A673 (cell line): ENCODE measurements at places on chromosomes 11 and 22. TPM values are rescaled to one million over a fixed set of nuclear protein-coding genes. Genes with fewer than 3 reads are reported as not detected.
A peak's percentile ranks its signal among the peaks of the same experiment; 100 is the strongest.

- no peaks in the 10 kb centered on the region for H3K4me1 ChIP-seq
- H3K27me3 ChIP-seq: no peaks in the 10 kb centered on the region
- no peak for DNase-seq
- no peak overlapping the region for H3K27ac ChIP-seq
- H3K4me3 ChIP-seq: no peak overlapping the region
Measured at GRCh38 chr11:8062781-8063257, 18.2 kb upstream of the TUB start.

- no peak for DNase-seq
- no peaks in the 10 kb centered on the region for H3K4me1 ChIP-seq
- H3K27ac ChIP-seq: no peak overlapping the region
- no peaks in the 10 kb centered on the region for H3K36me3 ChIP-seq
- no peak overlapping the region for H3K4me3 ChIP-seq
- peaks cover 18% of the 10 kb centered on the region for H3K27me3 ChIP-seq
Measured at GRCh38 chr11:119853581-119854360, 124.8 kb upstream of the NECTIN1 start.

NPTXR gene
- 116 and 129 TPM in 2 replicates for total RNA-seq

B4GALNT4 gene
- total RNA-seq: 19.0 and 28.9 TPM in 2 replicates

DNA sequence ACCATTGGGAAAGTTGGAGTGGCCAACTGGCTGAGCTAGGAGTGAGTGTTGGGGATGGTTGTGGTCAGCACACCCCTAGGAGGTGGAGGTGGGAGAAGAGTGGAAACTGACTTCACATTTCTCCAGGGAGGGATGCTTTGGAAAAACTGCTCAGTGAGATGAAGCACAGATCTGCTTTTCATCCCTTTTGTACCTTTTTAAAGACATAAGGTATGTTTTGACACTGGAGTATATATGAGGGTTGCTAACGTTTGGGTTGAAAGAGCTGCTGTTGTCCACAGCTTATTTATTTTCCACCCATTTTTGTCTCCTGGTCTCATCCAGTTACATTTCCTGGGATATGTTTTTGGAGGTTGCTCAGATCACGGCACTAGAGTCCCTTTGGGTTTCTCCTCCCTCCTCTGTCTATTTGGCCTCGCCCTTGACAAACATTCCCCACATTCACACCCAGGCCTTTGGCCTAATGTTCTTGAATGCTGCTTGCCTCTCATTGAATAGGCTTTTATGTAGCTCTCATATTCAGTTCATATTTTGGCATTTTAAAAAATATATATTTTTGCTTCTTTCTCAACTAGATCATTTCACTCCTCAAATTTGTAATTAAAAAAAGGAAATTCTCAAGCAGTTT is 8.3 kb downstream of the SREBF2 start:
- H3K27ac ChIP-seq: peak overlapping the region; percentile 14
- peaks cover 33% of the 10 kb centered on the region for H3K4me1 ChIP-seq
- H3K36me3 ChIP-seq: peaks cover 61% of the 10 kb centered on the region
- H3K4me3 ChIP-seq: no peak overlapping the region
- H3K27me3 ChIP-seq: no peaks in the 10 kb centered on the region
- DNase-seq: no peak

DNA sequence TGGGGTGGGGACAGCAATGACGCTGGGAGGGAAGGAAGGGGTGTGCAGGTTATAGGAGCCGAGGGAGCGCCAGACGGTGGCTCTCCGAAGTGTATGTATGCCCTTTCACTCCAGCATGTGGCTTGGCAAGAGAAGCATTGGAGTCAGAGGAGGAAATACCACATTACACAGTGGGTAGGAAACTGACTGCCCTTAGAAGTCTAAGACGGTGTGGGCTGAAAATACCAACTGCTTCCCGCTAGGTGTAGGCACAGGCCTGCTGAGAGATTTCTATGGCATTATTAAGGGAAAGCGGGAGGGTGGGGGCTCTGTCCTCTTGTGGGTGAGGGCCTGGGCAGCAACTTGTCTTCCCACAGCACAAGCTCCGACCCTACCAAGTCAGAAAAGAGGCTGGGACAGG is 44.7 kb downstream of the CACNG2 start:
- H3K36me3 ChIP-seq: no peaks in the 10 kb centered on the region
- peak; percentile 15 for DNase-seq
- H3K4me1 ChIP-seq: peaks cover 15% of the 10 kb centered on the region
- no peaks in the 10 kb centered on the region for H3K27me3 ChIP-seq
- no peak overlapping the region for H3K4me3 ChIP-seq

DNA sequence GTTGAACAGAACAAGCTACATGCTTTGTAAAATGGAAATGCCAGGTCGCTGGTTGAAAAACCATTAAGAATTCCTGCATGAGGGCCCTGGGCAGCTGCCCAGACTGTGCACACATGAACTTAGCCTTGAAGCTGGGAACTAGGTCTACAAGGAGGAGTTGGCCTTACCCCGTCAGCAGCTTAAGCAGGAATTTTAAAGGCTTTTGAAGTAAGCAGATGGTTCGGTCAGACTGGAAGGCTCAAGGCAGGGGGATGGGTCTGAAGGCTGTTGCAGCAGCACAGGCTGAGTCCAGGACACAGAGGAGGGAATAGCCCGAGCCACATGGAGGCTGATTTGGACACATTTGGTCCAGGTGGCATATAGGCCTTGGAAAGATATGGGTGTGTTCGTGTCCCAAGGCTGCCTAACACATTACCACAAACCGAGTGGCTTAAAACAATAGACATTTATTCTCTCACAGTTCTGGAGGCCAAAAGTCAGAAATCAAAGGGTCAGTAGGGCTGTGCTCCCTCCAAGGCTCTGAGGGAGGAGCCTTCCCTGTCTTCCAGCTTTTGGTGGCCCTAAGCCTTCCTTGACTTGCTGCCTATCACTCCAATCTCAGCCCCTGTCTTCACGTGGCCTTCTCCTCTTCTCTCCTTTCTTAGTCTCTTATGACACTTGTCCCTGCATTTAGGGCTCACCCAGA is 11.6 kb downstream of the LIF start:
- no peaks in the 10 kb centered on the region for H3K4me1 ChIP-seq
- no peak overlapping the region for H3K27ac ChIP-seq
- H3K4me3 ChIP-seq: no peak overlapping the region
- no peak for DNase-seq
- H3K36me3 ChIP-seq: no peaks in the 10 kb centered on the region

MS4A15 gene
- total RNA-seq: not detected in 2 replicates

- no peak for DNase-seq
- no peak overlapping the region for H3K4me3 ChIP-seq
Measured at GRCh38 chr11:115696563-115696962, 192.3 kb upstream of the CADM1 start.

- no peaks in the 10 kb centered on the region for H3K27me3 ChIP-seq
- H3K4me1 ChIP-seq: peaks cover 14% of the 10 kb centered on the region
- DNase-seq: no peak
- no peak overlapping the region for H3K27ac ChIP-seq
- H3K4me3 ChIP-seq: no peak overlapping the region
Measured at GRCh38 chr11:44860346-44860745, 90.3 kb downstream of the TP53I11 start.

- no peak overlapping the region for H3K27ac ChIP-seq
- DNase-seq: no peak
- H3K4me3 ChIP-seq: no peak overlapping the region
- H3K4me1 ChIP-seq: no peaks in the 10 kb centered on the region
- peaks cover 6% of the 10 kb centered on the region for H3K36me3 ChIP-seq
Measured at GRCh38 chr11:129943036-129943435, 47.7 kb upstream of the NFRKB start.

MMP12 gene
- 0.19 TPM in 1 of 2 replicates, not detected in the other for total RNA-seq

DNA sequence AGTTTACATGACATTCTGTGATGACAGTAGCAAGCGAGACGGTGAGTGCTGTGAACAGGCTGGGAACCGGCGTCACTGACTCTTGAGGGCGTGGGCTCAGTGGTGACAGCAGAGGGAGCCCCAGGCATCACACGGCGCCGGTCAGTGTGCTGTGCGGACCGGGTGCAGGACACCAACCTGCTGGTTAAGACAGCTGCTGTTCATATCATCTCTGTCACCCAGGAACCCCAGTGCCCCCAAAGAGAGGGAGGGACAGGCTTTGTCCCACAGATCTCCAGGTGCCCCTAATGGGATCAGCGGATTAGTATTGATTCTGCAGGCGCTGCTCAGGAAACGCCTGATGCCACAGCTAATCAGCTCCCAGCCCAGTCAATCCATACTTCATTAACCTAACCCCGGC is 18.4 kb downstream of the B3GAT1 start:
- no peaks in the 10 kb centered on the region for H3K27me3 ChIP-seq
- no peak overlapping the region for H3K27ac ChIP-seq
- H3K4me3 ChIP-seq: no peak overlapping the region
- H3K4me1 ChIP-seq: no peaks in the 10 kb centered on the region

DNA sequence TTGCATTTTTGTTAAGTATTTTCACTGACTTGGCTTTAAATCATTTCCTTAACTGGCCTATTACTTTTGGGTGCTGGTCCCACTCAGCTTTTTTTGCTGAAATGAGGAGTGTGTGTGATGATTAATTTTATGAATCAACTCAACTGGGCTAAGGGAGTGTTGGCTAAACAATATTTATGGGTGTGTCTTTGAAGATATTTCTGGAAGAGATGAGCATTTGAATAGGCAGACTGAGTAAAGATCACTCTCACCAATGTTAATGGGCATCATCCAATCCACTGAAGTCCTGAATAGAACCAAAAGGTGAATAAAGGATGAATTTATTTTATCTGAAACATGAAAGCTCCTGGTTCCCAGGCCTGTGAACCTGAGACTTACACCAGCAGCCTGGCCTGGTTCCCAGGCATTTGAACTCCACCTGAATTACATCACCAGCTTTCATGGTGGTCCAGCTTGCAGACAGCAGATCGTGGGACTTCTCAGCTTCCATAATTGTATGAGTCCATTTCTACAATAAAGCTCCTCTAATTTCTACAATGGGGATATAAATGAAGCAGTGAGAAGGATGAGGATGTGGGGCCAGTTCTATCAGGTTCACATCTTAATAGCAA is 241.3 kb upstream of the ZC3H12C start:
- DNase-seq: no peak
- no peak overlapping the region for H3K4me3 ChIP-seq
- no peak overlapping the region for H3K27ac ChIP-seq
- H3K27me3 ChIP-seq: no peaks in the 10 kb centered on the region
- no peaks in the 10 kb centered on the region for H3K36me3 ChIP-seq

MRGPRX3 gene
- not detected in 2 replicates for total RNA-seq

ARHGAP20 gene
- total RNA-seq: 7.9 and 8.4 TPM in 2 replicates

DNA sequence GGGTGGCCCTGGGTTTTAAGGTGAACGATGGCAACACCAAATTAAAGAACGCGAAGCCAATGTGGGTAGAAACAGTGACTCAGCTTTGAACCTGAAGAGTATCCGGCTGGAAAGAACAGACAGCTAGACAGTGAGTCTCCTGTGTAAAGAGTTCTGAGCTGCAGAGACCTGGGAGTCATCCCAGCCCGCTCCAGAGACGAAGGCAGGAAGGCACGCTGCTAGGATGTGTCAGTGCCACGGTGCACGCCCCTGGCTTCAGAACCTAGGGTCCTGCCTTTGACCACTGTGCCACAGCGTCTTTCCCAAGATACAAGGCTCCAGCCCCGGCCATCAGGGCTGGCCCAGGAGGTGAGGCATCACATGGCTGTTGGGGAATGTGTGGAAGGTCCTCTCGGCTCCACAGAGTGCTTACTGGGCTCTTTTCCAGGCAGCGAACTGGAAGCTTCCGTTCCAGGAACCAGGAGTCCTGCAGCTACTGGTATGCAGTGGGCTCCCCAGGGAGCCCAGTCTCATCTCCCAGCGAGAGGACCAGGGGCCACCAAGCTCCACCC is 29.9 kb downstream of the LRFN4 start:
- no peak overlapping the region for H3K4me3 ChIP-seq
- peak; percentile 79 for DNase-seq
- H3K4me1 ChIP-seq: peaks cover 21% of the 10 kb centered on the region
- no peaks in the 10 kb centered on the region for H3K36me3 ChIP-seq
- H3K27ac ChIP-seq: no peak overlapping the region
- H3K27me3 ChIP-seq: no peaks in the 10 kb centered on the region

- no peaks in the 10 kb centered on the region for H3K4me1 ChIP-seq
- no peaks in the 10 kb centered on the region for H3K36me3 ChIP-seq
- DNase-seq: peak; percentile 71
- H3K27me3 ChIP-seq: no peaks in the 10 kb centered on the region
Measured at GRCh38 chr11:1298695-1299492, 10.5 kb downstream of the TOLLIP start.

PLEKHA7 gene
- 1.7 and 5.4 TPM in 2 replicates for total RNA-seq

GRCh38 chr11:15865212-15865987 is 490.9 kb downstream of the SOX6 start:
- H3K36me3 ChIP-seq: no peaks in the 10 kb centered on the region
- H3K27me3 ChIP-seq: no peaks in the 10 kb centered on the region
- no peaks in the 10 kb centered on the region for H3K4me1 ChIP-seq
- DNase-seq: no peak
- no peak overlapping the region for H3K4me3 ChIP-seq

INSC gene
- total RNA-seq: 0.87 and 1.0 TPM in 2 replicates

- DNase-seq: no peak
- no peak overlapping the region for H3K4me3 ChIP-seq
- no peak overlapping the region for H3K27ac ChIP-seq
- no peaks in the 10 kb centered on the region for H3K36me3 ChIP-seq
Measured at GRCh38 chr11:78833237-78833636, 258.6 kb upstream of the NARS2 start.

DCHS1 gene
- 17.6 and 20.1 TPM in 2 replicates for total RNA-seq

- H3K27ac ChIP-seq: no peak overlapping the region
- H3K36me3 ChIP-seq: no peaks in the 10 kb centered on the region
- H3K27me3 ChIP-seq: no peaks in the 10 kb centered on the region
- DNase-seq: no peak
Measured at GRCh38 chr11:92329646-92330045, 105.0 kb downstream of the FAT3 start.

DNA sequence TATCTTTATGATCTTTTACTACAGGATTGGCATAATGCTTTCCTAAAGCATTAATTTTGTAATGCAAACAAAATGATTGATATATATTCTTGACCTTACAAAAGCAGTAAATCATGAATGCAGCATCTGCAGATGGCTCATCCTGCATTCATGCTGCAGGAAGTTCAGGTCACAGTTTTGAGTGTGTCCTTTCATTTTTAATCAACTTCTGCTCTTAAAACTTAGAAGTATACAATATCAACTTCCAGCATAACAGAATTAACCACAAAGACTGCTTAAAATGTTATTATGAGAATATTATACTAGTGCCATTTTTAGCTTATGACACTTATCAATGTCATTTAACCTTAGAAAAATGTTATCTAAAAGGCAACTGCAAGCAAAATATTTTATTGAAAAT is 54.0 kb downstream of the SLC36A4 start:
- H3K27ac ChIP-seq: no peak overlapping the region
- no peaks in the 10 kb centered on the region for H3K36me3 ChIP-seq
- H3K4me1 ChIP-seq: no peaks in the 10 kb centered on the region
